Stimulated activated CD4-positive, alpha-beta T cell treated with anti-CD3 and anti-CD28 coated beads, Interleukin-2, amount 100 ng/mL, for 48 hours (primary cell): ENCODE measurements at places on chromosomes 2 and 18.

- DNase-seq = peak; percentile 15
Measured at GRCh38 chr2:105969552-105969951, 224.5 kb downstream of the UXS1 start.

GRCh38 chr2:38631976-38632375 is 29.2 kb upstream of the HNRNPLL start:
- DNase-seq = no peak

DNA sequence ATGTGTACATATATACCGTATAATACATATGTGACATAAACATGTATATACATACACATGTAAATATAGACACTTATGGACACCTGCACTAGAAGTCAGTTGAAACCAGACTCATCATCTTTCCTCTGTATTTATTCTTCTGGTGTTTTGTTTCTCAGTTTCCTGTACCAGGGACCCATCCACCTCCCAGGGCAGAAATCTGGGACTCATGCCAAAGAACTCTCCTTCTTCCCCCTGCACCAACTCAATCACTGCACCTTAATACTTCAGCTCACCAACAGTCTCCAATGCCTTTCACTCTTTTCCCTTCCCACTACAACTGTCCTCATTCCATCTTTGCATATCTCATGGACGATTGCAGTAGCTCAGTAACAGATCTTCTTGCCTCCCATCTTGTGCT is 428.0 kb downstream of the FBXO15 start:
- no peak for DNase-seq

DNA sequence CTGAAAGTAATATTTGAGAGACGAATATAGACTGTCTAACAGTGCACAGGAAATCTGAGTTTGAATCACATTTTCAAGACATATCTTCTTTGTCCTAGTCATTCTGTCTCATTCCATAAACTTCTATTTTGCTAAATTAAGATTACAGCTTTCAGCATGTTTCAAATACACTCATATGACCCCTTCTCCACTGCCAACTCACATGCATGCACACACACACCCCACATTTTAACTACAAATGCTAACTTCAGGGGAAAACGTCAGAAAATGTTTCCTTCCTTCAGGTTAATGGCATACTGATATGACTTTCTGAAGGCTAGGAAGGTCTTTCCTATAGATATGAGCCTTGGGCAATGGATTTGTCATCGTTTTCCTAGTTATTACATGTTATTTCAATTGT is 373.7 kb downstream of the RBM43 start:
- no peak for DNase-seq

DNA sequence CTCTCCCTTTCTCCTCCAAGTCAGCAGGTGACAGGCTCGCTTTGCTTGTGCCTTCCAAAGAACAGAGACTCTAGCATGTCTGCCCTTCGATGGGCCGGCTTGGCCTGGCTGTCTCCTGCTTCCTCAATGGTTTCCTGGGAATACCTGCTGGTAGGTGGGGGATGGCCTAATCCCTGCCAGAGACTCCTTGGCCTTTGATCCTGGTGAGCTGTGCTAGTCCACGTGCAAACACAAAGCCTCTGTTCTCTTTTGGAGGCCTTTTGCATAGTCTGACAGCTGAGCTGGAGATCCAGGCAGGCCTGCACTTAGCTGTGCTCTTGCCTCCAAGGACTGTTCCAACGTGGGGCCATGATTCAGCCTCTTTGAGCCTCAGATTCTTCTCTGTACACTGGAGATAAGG is 67.6 kb downstream of the ARL4C start:
- DNase-seq = no peak

DNA sequence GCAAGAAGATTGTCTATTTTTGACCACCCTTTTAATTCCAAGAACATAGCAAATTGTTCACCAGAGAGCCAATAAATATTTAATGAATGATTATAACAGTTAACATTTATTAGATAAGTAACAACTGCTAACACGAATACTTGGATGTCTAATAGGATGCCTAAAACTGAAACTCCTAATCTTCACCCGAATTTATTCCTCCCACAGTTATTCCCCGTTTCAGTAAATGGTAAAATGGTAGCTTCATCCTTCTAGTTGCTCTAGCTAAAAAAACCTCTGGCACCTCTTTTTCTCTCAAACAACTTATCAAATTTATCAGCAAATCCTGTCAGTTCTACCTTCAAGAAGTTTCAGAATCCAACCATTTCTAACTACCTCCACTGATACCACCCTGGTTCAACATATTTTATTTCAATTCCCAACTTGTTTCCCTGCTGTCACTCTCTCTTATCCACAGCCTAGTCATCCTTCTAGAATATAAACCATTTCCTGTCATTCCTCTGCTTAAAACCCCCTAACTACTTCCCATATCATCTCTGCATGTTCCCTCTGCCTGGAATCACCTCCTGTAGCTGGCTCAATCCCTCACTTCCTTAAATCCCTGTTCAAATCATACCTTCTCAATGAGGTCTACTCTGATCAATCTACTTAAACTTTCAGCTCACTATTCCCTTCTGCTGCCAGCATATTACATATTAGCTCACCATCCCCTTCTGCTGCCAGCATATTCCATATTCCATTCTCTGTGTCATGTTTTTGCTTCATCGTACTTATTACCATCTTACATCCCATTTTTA is 93.8 kb downstream of the ROCK2 start:
- no peak for DNase-seq

- no peak for DNase-seq
Measured at GRCh38 chr2:229431327-229431954, 160.4 kb upstream of the PID1 start.

DNA sequence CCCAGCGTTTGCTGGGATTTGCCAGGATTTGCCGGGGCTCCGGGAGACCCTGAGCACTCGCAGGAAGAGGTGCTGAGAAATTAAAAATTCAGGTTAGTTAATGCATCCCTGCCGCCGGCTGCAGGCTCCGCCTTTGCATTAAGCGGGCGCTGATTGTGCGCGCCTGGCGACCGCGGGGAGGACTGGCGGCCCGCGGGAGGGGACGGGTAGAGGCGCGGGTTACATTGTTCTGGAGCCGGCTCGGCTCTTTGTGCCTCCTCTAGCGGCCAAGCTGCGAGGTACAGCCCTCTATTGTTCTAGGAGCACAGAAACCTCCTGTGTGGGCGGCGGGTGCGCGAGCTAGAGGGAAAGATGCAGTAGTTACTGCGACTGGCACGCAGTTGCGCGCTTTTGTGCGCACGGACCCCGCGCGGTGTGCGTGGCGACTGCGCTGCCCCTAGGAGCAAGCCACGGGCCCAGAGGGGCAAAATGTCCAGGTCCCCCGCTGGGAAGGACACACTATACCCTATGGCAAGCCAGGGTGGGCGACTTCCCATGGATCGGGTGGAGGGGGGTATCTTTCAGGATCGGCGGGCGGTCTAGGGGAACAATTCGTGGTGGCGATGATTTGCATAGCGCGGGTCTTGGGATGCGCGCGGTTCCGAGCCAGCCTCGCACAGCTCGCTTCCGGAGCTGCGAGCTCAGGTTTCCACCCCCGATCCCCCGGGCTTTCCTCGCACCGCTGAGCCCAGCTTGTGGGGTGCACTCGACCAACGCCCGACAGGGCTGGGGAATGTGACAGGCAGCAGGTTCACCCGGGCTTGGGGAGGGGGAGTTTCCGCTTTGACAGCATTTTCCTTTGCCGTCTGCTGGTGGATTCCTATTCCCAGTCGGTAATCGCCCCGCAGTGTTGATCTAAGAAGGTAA is 2.8 kb downstream of the ONECUT2 start:
- DNase-seq = peak; percentile 69

DNA sequence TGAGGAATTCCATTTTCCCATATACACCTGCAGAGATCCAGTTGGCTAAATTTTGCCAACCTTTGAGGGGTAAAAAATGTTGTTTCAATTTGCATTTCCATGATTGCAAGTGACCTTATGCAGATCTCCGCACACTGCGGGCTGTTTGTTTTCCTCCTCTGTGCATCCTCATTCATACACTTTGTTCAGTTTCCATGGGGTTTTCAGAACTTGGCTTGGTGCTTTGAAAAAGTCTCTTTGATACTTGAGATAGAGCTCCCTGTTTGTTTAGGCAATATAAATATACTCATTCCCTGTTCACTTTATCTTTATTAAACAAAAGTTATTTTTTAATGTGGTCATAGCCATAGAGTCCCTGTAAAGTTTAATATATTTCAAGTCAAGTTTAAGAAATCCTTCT is 353.1 kb downstream of the CMPK2 start:
- DNase-seq = no peak

- DNase-seq = peak; percentile 14
Measured at GRCh38 chr18:55489034-55489986, 98.7 kb downstream of the TCF4 start.

DNA sequence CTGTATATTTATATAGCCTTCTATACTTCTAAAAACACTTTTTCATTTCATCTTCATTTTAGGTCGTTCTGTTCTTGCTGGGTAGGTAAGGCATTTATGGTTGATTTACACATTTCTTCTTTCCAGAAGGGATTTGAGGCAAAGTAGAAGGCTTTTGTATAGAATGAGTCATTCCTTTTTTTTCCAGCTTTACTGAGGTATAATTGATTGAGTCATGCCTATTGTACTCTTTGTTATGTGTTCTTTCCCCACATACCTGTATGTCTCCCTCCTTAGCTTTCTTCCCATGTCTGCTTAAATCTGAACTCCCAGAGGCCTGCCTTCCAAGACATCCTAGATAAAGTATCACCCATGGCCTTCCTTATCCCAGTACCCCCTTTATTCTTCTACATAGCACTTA is 4.8 kb upstream of the CDC42EP3 start:
- DNase-seq = no peak

GRCh38 chr2:187447336-187447735 is 716 bp downstream of the CALCRL start:
- DNase-seq = no peak

DNA sequence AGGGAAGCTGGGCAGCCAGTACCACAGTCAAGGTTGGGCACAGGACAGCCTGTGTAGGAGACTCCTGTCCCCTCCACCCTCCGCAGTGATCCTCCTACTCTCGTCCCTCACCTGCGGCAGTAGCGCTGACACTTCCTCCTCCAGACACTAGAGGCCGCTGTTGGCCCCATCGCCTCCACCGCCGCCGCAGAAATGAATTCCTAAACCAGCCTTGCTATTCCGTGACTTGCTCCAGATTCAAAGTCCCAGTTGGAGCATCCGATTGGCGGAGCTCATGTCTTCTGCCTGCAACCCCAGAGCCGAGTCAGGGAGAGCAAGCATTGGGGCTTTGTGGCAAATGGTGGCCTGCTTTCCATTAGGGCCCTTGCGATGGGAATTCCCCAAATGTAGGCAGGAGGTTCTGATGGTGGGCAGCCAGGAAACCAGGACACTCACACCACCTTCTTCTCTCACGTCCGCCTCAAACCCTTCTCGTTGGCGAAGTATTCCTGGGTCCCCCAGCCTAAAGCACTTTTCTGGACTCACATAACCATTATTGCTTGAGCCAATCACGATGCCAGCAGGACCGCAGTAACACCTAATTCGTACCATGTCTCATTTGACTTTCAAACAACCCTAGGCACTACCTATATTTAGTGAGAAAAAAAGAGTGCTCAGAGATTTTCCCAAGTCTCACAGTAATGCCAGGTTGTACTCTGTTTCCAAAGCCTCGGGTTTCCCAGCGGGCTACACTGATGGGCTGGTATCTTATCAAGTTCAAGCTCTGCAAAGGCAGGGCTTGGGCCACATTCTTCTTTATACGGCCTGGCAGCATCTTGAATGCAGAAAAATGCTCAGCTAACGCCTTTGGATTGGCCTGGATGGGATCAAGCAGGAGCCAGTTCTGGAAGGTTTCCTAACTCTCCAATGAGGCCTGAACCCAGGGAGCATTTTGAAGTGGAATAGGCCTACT is 1.2 kb upstream of the DNAJB2 start:
- peak; percentile 78 for DNase-seq

DNA sequence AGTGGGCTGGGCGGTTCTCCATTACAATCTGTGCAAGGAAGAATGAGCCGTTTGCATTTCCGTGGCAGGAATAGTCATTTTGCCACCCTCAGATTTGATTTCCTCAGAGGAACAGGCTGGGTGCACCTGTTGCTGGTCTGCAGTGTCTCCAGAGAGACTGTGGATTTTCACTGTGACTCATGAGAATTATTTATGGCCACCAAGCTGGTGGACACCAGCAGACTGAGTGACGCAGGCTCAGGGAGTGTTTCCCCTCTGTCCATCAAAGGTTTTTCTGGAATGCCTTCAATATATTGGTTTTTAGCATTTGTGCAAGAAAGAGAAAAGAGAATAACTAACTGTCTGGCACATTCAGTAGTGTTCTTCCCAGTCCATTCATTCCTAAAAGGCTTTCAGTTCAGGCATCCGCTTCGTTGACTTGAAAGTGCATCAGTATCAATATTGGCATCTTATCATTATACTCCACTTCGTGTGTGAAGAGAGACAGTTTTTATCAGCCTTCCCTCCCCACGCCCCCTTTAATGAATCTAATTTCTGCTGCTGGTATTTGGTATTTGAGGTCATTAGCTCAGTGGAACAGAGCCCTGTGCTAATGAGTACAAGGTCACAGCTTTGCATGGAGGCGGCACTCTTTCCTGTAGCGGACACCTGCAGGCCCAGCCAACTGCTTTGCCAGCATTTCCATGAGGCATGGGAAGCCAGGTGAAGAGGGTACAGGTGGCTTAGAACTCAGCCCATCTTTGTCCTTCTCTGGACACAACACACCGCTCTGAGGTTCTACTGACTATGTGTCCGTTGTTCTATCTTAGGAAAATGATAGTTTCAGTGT is 39.9 kb downstream of the PRKCE start:
- no peak for DNase-seq

- DNase-seq = no peak
Measured at GRCh38 chr2:74130211-74130995, 17.3 kb downstream of the BOLA3 start.
